SHP77 treated with DMSO at 0.1 percent for 48 hours (cell line): ENCODE measurements at places on chromosomes 12 and 14.

DNA sequence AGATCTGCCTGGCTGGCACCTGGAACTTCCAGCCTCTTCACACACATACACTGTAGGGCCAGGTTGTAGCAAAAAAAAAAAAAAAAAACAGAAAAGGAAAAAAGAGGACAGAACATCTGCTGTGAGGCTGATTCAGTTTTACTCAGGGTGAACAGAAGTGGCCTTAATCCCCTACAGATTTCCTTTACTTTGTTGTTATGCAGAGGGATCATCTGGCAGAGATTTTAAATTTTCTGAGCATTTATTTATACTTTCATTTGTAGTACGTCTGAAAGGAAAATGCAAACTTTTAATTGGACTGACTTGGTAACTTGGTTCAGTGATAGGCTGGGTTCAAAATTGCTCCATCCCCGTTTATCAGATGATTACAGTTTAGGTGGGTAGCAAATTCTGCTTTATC is 50.8 kb upstream of the PRICKLE1 start:
- no peak for DNase-seq

GRCh38 chr12:114186241-114187002 is 219.5 kb downstream of the TBX5 start:
- no peak for DNase-seq

DNA sequence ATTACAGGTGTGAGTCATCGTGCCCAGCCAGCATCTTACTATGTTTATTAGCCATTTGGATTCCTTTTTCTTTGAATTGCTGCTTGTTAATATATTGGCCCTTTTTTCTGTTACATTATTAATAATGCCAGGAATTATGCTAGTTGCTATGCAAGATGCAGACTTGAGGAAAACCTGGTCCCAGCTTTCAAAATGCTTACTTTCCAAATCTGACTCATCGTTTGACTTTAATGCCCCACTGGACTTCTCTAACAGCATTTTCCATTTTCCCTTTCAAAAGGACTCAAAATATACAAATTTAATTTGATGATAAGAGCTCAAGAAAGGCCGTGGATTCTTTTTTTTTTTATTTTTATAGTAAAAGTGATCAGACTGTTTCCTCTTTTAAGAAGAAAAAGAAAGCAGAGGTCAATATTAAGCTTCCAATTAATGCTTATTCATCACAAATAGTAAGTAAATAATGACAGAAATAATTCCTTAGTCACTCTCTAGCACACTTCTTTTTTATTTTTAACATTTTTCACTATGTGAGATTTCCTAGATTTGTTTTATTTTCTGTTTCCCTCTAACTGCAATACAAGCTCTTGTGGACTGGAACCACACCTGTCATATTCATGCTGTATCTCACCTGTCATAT is 146.1 kb upstream of the FGD4 start:
- no peak for DNase-seq

- DNase-seq, result no peak
Observed at GRCh38 chr14:78184157-78184556, 14.0 kb downstream of the NRXN3 start.

DNA sequence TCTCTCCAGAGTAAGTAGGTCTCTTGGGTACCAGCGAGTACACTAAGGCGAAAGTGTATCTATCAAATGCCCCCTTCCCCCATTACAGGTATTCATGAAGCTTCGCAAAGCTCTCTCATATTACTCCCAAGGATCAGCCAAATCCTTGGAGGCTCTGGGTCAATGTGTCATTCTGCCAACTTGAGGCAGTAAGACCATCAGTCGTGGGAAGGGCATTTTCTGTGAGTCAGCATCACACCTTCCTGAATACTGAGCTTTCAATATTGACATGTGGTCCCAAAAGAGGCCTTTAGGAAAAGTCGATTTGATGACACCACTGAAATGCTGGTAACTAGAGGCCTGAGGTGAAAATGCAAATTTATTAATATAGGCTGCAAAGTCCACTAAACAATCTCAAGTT is 323.9 kb downstream of the LRIG3 start:
- DNase-seq, result no peak

DNA sequence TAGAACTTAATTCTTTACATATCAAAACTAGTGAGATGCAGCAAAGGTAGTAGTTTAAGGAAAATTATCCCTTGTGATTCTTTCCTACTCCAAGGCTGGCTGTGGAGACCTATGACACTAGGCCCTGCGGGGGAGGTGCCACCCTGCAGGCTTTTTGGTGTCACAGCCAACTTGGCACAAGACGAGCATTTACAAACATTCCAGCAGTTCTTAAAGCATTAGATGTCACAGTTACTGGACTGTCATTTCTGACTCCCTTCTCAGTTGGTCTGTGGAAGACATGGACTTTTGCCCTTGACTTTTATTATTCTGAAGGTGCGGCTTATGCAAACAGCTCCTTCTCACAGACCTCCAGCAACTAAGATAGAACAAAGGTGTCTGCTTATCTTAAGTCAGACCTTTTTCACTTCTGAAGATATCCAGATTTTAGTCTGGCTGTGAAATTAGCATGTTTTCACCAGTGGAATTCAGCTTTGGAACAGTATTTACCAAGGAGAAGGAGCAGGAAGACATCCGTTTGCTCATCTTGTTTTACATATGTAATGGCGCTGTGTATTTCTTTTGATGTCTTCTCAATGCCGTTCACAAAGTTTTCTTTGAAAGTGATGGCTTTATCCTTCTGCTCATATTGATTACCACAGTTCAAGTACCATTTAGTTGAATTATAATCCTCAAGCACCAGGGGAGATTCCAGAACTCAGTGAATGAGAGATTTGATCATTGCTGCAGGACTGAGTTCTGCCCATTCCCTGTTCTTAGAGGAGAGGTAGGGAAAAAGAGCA is 17.9 kb downstream of the SRGAP1 start:
- no peak for DNase-seq

GRCh38 chr14:86530457-86530856 is 1000.5 kb downstream of the FLRT2 start:
- no peak for DNase-seq

DNA sequence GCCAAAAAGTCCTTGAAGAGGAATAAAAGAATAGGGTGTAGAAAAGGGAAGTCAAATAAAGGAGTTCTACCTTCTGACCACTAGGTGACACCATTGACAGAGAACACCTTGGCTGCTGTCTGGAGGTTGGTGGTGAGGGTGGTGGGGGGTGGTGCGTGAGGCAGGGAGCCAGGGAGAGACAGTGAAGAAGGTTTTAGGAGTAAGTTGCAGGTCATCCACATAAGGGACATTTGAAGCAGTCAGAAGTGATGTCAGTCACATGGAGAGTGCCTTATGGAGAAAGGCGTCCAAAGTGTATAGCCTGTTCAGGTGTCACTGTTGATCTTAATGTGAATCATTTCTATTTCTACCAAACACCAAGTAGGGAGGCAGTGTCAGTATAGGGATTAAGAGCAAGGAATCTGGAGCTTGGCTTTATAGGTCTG is 279.3 kb upstream of the DDHD1 start:
- peak; percentile 29 for DNase-seq

DNA sequence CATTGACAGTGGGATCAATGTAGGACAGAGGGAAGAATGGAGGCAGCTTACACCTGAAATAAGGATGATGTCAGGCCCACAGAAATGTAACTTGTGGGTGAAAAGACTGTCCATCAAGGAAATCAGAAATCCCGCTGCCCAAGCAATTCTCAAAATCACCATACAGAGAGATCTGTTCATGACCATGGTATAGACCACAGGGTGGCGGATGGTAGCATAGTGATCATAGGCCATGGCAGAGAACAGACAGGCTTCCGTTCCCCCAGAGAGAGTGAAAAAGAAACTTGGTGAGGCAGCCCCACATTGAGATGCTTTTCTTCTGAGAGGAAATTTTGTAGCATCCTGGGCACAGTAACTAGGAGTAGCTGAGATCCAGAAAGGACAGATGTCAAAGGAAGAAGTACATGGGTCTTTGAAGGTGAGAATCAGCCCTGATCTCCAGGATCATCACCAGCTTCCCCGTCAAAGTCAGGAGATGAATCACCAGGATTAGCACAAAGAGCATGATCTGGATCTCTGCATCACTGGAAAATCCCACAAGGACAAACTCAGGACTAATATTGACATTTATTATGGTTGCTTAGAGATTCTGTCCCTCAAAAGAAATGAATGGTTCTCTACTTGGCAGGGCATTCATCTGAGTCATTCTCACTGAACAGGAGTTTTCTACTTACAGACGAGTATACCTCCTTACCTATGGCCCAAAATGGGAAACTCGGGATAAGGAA is 5.5 kb upstream of the ZNF641 start:
- no peak for DNase-seq

DNA sequence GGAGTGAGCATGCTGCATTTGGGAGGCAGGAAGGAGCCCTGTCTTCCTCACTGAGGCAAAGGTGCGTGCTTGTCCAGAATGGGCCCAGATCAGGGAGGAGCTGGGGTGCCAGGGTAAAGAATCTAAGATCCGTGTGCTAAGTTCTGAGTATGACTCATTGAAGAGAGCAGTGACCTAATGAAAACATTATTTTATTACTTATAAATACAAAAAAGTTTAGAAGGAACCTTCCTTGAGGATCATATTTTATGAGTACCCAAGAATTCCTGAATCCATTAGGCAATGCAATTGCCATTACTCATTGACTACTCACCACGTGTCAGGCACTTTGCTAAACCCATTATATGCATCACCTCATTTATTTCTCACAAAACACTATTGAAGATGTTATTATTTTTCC is 264.7 kb downstream of the EGLN3 start:
- no peak for DNase-seq

DNA sequence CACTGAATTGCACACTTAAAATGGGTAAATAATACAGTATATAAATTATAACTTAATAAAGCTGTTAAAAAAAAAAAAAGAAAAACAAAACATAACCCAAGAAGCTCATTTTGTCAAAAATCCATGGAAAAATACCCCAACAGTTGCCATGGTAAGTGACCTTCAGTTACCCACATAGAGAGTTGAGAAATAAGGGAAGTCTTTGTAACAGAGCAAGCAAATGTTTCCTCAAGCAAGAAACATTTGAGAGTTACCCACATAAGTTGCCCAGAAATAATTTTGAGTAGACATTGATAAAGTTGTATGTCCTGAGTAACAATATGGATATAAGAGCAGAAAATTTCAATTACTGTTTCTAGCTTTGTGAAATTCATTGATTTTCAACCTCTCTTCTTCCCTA is 227.4 kb downstream of the CCDC59 start:
- DNase-seq, result no peak

DNA sequence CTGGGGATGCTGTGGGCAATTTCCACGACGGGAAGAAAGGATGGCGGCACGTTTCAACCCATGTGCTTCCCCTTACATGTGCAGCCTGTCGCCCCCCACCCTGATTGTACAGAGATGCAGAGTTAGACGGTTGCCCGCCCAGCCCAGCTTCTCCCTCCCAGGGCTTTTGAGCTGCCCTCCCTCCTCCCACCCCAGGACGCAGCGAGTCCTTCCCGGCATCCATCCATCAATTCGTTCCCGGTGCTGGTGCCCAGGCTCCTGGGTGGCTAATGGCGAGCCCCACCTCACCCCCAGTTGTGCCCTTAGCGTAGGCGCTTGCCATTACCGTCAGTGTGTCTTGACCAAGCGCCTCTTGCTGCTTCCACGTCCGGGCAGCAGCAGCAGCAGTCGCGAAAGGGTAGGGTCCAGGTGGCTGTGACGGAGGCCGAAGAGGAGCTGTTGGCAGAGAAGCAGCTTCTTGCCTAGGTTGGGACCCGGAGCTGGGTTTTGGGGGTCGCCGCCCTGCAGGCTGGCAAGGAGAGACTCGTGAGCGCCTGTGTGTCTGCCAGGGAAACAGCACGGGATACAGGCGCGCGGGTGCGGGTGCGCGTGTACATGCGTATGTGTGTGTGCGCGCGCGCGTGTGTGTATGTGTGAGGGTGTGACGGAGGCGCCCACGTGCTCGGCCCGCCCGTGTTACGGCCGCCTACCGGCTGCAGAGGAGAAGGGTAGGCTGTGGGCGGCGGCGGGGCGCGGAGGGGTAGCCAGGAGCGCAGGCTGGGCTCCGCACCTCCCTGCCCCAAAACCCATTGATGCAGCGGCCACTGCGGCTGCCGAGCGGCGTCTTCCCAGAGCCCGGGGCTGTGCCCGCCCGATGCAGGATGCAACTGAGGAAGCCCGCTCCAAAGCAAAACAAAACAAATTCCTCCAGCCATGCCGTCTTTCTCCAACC is at the start of gene SLC6A15:
Gene SLC6A15, minus strand, starts transcription at position 602 of the 931 bp plus-strand sequence. CDS start 20,679 bp downstream, outside the sequence.
- DNase-seq, result peak; percentile 65

GRCh38 chr12:125149160-125150108 is 84.2 kb downstream of the AACS start:
- no peak for DNase-seq

DNA sequence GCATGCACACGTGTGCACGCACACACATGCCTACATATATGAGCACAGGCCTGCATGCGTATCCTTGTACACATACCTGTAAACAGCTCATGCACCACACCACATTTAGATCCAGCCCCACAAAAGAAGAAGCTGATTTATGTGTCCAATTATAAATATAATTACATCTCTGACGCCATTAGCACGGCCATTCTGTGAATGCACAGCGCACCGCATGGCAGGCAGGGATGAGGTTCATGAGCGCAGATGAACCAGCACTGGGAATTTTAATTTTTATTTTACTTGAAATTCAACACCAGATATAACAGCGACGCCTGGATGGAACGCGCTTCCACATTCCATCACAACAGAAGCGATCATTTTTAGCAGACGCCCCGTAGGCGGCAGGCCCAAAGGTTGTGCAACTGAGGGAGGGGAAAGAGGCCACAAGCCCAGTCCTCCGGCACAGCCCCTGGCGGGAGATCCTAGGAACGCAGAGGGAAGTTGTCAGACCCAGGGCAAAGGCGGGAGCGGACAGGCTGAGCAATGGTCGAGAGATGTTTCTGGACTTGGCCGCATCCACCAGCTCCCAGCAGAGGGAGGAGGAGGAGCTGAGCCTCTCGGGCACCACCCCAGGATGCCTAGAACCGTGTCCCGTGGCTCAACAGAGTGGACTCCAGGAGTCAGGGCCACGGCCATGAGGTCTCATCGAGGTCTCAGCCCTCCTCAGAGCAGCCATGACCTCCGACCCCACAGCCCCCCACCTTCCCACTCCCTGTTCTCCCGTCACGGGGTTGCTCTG is 37.9 kb upstream of the GALNT9 start:
- no peak for DNase-seq

DNA sequence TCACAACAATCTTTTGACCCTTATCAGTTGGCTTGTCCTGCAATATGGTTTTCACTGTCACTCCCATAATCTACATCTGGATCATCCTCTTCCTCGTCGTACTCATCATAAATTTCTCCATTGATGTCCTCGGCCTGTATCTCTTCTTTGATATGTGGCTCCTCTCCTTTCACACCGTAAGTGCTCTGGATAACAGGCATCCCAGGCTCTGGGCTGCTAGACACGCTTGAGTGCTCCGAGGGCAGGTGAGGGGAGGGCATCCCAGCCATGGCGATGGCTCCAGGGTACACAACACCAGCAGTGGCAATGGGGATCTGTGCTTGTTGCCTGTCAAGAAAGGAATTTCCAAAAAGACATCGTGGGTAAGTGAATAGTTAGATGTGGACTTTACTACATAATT is 415.3 kb downstream of the SOX5 start:
- DNase-seq, result no peak
